ENCODE measurements at places on chromosomes 4 and X.

- no peak for DNase-seq
These were observed 87.4 kb downstream of the KIT start for GRCh38 chr4:54745031-54745770.

DNA sequence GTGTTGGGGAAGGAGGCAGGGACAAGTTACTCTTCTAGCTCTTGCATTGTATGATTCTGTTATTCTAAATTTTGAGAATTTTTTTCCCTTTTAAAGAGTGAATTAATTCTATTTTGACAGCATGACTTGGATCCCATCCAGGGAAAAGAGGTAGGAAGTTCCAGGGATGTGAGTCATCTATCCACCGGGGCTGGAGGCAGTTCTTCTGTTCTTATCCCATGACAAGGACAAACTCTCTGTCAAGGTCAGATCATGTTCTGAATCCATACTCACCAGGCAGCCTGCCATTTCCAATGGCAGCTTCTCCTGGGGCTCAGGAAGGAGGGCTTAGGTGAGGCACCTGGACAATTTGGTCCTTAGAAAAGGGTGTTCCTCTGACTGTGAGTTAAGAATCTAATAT, 132.0 kb upstream of the MED14 start:
- DNase-seq: peak; percentile 13

DNA sequence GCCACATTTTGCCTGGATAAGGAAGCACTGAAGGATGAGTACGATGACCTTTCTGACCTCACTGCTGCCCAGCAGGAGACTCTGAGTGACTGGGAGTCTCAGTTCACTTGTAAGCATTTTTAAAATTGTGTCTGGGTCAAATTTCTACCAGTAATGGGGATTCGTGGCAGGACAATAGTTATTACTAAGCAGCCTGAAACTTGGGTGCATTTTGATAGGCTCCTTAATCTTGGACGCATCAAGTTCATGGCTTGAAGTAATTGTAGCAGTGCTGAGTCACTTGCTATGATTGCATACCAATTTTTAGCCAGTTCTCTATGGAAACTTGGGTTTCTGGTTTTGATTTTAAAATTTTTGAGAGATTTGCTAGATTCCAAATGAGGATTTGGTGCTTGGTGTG, 4.3 kb downstream of the PGRMC1 start:
- DNase-seq: no peak

DNA sequence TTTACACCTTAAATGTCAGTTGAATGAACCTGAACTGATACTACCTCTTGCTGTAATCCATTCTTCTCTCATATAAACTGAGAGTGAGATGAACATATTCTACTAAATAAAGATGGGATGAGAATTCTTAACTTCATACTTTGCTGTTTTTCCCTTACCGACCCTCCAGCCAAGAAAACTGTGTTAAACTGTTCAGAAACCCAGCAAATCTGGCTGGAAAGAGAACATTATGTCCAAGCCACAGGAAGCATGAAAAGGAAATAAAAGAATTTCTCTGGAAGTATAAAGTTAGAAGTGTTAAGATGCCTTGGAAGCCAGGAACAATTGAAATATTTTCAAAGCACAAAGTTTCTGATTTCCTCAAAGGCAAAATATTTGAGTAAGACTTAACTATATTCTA, 22.9 kb downstream of the NPY1R start:
- no peak for DNase-seq

Data from HuH-7.5 (cell line).